ENCODE measurements at places on chromosomes 13 and 19.

DNA sequence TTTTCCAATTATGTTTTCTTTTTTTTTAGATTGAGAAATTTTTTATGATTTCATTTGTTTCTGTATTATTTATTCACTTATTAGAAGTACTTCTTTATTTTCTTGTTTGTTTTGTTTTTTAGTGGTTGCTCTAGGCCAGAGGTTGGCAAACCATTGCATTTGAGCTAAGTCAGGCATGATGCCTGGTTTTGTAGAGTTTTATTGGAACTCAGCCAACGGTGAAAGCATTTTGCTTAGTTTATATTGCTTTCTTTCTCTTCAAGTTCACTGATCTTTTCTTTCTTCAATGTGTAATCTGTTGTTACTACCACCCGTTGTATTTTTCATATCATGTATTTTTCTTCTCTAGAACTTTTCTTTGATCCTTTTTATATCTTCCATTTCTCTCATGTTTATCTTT lies 19.7 kb downstream of the ZNF567 start:
- no peak for DNase-seq

- DNase-seq: no peak
Observed at GRCh38 chr13:29875646-29876045, 25.2 kb upstream of the UBL3 start.

- DNase-seq: no peak
Observed at GRCh38 chr13:46310066-46310465, 77.0 kb downstream of the RUBCNL start.

- DNase-seq: no peak
Observed at GRCh38 chr13:27295096-27295495, 24.5 kb downstream of the RASL11A start.

GRCh38 chr13:112905619-112905989 lies 63.4 kb upstream of the MCF2L start:
- DNase-seq: no peak

GRCh38 chr19:43901395-43902390 lies 33.4 kb downstream of the ZNF45 start:
- peak; percentile 74 for DNase-seq

- no peak for DNase-seq
Observed at GRCh38 chr19:46863818-46864629, 3.2 kb downstream of the ARHGAP35 start.

DNA sequence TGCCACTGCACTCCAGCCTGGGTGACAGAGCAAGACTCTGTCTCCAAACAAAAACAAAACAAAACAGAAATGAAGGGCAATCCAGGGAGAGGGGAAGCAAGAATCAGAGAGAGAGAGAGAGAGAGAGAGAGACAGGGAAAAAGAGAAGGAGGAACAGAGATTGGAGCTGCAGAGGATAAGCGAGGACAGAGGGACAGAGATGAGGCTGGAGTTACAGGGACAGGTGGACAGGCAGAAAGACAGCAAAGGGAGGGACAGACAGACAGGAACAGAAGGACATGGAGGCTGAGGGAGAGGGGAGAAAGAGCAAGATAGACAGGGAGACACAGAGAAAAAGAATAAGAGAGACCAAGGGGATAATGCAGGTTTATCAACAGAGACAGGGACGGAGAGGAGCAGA lies 1.3 kb upstream of the CRX start:
- DNase-seq: no peak

DNA sequence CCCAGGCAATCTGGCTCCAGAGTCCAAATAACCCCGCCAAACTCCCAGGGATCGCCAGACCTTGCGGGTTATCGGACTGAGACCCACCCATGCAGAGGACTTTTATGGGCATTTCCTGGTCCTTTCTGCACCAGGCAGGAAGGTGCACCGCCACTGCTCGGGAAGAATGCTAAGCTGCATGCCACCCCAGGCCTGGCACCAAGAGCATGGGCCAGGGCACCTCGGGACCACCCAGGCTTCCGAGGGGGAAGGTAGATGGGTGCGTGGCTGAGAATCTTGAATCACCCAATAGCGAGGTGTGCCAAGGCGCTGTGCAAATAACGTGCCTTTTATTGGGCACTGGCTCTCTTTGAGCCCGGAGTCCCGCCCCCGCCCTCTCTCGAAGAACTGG lies 422 bp upstream of the ZNF575 start:
- no peak for DNase-seq

- DNase-seq: no peak
Observed at GRCh38 chr13:99922631-99923404, 48.7 kb downstream of the ZIC5 start.

DNA sequence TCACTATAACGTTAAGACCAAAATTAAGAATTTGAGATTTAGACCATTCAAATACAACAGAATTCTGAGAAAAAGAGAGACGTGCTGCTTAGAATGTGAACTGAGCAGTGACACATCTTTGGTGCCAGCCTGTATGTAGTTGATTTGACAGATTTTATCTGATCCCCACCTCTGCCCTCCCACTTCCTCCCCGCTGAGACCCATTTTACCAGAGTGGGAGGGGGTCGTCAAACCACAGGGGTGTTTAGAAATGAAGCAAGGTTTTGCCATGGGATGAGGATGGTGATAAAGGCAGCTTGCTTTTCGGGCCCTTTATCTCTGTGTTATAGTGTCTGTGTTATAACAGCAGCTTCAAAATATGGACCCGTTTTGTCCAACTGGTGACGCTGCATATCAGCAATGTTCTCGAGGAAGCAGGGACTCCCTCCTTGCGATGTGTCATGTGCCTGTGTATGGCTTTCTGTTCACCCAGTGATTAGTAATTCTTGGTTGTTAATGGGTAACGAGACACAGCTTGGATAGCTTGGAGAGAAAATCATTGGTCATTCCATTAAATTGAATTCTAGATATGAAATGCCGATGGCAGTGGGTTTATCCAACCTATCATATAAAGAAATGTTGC lies 125.0 kb downstream of the HS6ST3 start:
- DNase-seq: no peak

DNA sequence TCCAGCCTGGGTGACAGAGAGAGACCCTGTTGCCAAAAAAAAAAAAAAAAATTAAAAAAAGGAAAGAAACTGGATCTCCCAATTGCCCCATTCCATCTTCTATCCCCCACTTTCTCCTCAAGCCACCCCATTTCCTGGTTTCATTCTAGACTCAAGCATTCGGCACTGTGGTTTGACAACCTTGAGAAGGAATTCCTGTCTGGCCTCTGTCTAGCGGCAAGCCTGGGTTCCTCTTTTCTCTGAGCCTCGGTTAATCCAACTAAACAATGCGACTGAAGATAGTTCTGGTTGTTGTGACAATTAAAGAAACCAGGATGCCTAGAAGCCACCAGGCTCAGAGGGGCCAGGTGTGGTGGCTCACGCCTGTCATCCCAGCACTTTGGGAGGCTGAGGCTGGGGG lies 3.3 kb upstream of the C3 start:
- DNase-seq: no peak

DNA sequence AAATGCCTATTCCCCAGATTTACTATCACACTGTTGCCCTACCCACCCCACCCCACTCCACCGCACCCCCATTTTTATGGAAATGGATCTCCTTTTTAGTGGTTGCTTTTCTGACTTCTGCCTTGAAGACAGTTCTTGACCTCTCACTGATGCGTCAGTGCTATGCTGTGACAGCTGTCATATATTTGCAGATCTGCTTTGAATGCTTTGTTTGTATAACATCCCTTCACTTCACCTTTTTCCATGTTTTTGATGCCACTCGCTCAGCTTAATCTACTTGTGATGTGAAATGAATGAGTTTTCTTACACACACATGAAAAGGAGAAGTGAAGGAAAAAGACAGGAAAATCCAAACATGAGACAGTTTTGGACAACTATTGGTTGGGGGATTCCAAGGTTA lies 731.0 kb downstream of the SLITRK6 start:
- no peak for DNase-seq

- DNase-seq: no peak
Observed at GRCh38 chr13:109256866-109257760, 529.3 kb downstream of the IRS2 start.

GRCh38 chr13:85615031-85615430 lies 184.2 kb downstream of the SLITRK6 start:
- DNase-seq: no peak

DNA sequence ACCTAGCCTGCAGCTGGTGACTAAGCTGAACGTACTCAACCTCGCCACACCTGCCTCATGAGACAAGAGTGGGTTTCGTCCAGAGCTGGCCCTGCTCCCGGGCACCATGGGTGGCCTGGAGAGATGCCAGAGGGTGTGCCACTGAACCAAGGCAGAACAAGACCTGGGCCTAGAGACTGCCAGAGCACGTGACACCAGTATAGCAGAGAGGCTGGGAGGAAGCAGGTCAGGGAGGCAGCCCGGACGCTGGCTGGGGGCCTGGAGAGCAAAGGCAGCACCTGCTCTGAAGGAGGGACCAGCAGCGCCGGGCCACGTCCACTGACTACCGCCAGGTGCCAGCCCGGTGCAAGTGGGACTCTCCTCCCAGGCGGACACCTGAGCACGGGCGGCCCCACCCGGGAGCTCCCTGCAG lies 7.3 kb upstream of the C13orf46 start:
- peak; percentile 14 for DNase-seq

GRCh38 chr13:58843567-58843966 lies 1212.0 kb downstream of the PCDH17 start:
- no peak for DNase-seq

DNA sequence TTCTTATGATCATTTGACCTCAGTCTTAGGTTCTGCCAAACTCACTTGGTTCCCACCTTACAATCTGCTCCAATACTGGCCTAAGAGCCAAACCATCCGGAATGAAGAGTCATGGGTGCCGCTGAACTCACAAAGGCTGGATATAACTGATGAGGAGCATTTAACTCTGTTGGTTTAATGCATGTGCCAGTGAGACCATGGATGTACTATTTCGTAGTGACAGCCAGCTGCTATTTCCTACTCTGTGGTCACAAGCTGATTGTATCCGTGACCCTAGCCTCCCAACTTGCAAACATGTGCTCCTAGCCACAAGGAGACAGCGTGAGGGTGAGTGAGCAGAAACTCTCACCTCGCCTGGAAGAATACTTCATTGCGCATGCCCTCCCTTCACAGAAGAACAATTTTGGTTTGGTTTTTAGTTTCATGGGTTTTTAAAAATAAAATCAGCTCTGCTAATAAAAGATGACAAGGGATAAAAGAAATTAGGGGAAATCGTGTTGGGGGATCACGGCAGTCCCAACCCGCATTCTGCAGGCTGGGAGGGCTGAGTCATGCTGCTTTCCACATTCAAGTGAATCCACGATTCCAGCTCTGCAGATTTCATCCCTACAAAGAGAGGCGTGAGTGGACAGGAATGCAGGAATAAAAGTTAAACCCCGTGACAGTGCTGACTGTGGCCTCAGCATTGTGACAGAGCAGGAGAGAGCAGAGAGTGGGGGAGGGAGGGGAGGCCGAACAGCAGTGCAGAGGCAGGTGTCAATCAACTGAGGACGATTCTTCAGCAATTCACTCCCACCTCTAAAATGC lies 66.8 kb upstream of the RAP2A start:
- DNase-seq: no peak

DNA sequence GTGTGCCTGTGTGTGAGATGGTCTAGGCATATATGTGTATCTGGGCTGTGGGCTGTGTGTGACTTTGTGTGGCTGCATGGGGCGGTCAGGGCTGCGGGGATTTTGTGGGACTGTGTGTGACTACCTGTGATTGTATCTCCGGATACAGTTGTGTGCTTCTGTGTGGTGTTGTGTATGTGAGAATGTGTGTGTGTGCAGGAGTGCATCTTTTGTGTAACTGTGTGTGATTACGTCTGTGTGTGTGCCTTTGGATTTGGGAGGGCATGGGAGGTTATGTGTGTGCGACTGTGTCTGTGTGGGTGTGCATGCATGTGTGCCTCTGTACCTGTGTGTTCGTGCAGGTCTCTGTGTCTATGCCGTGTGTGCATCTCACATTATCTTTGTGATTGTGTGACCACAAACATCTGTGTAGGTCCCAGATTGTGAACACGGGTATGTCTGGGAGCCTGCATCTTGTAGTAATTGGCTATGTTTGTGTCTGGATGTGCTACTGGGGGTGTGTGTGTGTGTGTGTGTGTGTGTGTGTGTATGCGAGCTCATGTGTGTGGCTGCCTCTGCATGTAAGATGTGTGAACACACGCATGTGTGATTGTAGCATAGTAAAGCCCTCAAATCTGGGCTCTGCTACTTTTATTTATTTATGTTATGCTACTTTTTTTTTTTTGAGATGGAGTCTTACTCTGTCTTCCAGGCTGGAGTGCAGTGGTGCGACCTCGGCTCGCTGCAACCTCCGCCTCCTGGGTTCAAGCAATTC lies 7.6 kb downstream of the EHD2 start:
- no peak for DNase-seq

GRCh38 chr19:16033721-16034120 lies 42.6 kb upstream of the TPM4 start:
- DNase-seq: peak; percentile 3

GRCh38 chr19:18587561-18587960 lies 1.0 kb upstream of the REX1BD start:
- no peak for DNase-seq

GRCh38 chr19:19657397-19657783 lies 6.1 kb downstream of the ATP13A1 start:
- no peak for DNase-seq

DNA sequence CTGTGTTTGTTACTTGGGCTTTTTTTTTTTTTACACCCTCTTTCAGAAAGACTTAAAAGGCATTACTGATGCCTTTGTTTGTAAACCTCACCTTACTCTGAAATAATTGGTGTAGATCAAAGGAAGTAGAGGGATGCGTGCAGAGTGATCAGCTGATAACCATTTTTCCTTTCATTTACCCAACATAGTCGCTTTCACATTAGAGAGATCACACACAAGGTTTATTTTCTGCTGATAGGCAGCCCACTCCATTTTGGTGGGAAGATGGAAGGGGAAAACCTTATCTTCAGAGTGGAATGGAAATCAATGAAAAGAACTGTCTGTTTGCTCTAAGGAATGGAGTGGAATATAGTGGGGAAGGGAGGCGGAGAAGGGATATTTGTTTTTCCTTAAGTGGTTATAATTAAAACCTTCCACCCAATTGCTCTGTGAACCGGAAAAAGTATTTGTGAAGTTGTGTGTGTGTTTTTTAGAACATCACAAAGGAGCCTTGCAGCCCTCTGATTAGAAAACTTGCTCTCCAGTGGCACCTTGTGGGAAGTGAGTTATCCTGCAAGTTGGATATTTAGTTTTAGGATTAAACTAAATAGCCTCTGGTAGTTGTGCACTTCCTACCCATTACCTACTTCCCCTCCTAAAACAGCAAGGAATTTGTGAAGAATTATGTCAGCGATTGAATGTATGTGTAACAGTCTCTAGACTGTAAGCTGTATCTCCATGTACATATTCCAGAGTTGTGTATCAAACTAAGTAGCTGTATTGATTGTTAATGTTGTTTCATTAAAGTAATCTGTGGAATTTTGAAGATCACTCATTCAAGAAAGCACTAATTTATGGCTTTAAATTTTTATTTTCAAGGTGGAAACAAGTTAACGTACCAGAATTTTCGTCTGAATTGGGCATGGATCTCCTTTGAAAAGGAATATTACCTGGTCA lies 76.8 kb downstream of the FREM2 start:
- no peak for DNase-seq
